ENCODE measurements at places on chromosomes 5 and 9.
A peak's percentile ranks its signal among the peaks of the same experiment; 100 is the strongest.

- DNase-seq, result no peak
These were observed 71.7 kb upstream of the FCN1 start for GRCh38 chr9:134989206-134990065.

- peak; percentile 70 for DNase-seq
These were observed 594.6 kb upstream of the BRINP1 start for GRCh38 chr9:119963798-119964372.

DNA sequence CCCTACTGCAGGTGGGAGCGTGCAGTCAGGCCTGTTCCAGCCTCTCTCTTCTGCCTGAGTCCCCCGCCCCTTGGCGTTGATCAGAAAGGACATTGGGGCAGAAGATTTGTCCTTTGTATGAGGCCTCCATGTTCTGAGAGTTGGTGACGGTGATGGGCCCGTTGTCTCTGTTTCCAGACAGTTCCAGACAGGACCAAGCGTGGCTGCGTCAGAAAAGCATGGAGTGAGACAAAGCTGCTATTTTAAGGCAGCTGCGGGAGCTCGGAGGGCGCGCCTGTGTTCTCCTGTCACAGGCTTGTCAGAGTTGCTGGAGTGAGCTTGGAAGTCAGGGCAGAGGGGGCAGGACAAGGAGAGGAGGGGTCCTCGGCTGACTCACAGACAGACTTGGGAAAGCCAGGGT is 32.1 kb upstream of the SH3PXD2B start:
- DNase-seq, result no peak

DNA sequence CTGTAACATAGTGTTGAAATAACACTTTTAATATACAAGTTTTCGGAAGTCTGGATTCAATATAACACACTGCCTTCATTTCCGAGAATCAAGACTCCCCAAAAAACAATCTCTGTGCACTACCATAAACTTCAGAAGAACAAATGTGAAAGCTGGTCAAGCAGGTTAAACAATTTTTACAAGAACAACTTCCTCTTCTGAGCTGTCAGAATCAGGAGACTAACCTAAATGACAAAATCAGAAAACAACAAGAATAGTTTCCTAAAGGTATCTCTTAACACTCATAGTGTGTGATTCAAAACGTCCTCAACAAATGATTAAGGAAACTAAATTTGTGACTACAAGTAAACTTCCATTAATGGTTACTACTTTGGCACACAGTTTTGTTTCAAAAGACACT is 11.6 kb downstream of the C9orf72 start:
- DNase-seq, result no peak

- DNase-seq, result no peak
These were observed 275.2 kb upstream of the PCSK5 start for GRCh38 chr9:75615284-75615683.

DNA sequence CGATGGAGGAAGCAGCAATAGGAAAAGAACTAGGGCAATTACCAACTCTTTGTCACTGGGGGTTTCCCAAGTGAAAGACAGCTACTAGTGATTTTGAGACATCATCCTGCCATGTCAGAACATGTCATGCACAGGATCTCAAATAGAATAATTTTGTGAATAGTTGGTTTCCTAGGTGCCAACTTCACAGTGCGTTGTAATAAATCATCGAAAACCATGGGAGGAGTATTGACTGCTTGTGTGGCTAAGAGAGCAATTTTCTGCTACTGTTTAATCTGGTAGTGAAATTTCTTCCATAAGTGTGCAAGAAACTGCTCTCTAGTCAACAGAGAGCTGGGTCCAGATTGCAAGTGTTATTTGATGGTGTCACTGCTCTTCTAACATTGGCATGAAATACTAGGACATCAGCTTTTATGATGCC is 168.6 kb downstream of the NNT start:
- no peak for DNase-seq

GRCh38 chr9:87862536-87863268 is 20.0 kb upstream of the SPATA31E1 start:
- DNase-seq, result no peak

DNA sequence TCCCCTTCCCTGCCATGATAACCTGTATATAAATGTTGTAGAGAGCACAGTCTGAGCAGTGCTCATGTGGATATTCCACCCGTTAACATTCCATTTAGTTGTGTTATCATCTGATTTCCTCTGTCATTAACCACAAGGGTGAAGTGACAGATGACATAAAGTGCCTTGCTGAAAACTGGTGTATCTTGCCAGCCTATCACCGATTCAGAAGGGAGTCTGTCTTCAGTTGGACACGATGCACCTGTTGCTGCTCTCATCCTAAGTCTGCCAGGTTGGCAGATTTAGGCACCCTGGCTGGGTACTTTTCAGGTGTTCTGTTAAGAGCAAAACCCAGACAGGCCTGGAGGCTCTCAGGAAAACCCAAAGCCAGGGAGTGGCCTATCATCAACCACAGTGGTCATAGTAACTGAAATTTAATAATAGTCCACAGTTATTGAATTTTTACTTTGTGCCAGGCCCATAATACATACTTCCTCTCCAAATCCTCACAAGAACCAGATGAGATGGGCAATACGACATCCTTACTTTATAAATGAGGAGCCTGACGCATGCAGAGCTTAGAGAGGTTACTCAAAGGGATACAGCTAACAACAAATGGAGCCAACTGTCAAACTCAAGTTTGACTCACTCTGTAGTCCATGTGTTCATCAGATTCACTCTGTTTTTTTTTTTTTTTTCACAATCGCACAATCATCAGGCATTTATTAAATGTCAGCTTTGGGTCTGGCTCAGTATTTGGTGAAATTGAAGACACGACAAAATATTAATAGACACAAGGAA is 100.7 kb upstream of the SPRY4 start:
- DNase-seq, result no peak

GRCh38 chr5:115231598-115231997 is 31.1 kb downstream of the PGGT1B start:
- no peak for DNase-seq

DNA sequence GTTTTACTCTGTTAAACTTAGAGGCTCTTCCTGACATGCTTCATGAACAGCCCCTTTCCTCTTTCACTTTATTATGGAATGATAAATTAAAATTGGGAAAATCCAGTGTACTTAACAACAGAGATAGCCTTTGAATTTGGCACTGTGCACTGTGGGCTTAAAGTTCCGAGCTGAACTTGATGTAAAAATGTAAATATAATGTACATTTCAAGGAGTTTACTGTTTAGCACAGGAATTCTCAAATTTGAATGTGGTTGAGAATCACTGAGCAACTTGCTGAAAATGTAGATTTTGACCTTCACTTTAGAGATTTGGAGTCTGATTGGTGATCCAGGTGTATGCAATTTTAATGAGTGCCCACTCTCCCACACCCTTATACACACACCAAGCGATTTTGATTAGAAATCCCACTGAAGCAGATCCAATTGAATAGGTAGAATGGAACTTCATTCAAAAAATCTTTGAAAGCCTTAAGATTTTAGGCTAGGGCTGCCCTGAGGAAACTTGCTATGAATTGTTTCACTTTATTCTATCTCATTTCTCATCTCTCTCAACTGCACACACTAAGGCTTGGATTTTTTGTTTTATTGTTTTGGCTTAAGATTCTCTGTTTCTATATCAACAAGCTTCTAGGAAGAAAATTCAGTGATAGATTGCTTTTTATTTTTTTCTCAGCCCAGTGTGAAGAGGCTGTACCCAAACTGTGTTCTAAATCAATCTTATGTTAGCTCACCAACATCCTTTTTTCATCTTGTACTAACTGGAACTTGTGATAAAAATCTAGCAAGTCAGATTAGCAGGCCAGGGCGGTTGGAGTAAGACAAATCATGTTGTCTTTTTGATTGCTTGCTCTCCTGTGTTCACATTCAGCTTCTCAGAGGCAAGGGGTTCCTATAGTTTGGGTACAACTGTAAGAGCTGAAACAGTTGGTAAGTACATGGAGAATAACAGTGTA is 22.9 kb downstream of the NUDT12 start:
- no peak for DNase-seq

- no peak for DNase-seq
These were observed 5.7 kb upstream of the NIPAL4 start for GRCh38 chr5:157454273-157454672.

DNA sequence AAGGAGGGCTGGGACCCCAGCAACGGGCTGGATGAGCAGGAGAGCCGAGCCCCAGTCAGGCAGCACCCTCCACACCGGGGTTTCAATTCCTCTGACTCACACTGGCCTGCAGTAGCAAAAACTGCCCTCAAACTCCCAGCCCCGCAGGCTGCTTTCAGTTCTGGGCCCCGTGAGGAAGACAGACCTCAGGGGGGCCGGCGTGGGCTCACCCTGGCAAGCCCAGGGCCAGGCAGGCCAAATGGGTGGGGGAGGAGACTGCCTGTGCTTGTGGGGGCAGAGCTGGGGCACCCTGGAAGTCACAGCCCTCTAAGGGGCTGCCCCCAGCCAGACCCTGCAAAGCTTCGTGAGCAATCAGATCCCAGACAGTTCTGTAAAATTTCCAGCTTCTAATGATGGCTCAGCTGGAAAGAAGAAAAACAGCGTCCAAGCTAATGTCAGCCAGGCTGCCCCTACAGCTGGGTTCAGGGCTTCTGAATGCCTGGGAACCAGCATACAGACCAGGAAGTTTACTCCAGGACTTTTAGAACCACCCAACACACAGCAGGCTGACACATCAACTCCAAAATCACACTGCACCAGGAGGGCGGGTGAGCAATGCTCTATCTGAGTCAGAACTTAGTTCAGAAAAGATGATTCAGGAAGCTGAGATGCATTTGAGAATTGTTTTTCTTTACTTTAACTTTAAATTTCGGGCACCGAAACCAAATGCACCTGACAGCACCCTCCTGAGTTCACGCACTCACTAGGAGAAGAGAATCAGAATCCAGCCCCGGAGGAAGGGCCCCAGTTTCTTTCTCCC is 34.7 kb downstream of the LPCAT1 start:
- DNase-seq, result peak; percentile 55

- DNase-seq, result no peak
These were observed 117.2 kb downstream of the SPATA31D1 start for GRCh38 chr9:82105729-82106128.

DNA sequence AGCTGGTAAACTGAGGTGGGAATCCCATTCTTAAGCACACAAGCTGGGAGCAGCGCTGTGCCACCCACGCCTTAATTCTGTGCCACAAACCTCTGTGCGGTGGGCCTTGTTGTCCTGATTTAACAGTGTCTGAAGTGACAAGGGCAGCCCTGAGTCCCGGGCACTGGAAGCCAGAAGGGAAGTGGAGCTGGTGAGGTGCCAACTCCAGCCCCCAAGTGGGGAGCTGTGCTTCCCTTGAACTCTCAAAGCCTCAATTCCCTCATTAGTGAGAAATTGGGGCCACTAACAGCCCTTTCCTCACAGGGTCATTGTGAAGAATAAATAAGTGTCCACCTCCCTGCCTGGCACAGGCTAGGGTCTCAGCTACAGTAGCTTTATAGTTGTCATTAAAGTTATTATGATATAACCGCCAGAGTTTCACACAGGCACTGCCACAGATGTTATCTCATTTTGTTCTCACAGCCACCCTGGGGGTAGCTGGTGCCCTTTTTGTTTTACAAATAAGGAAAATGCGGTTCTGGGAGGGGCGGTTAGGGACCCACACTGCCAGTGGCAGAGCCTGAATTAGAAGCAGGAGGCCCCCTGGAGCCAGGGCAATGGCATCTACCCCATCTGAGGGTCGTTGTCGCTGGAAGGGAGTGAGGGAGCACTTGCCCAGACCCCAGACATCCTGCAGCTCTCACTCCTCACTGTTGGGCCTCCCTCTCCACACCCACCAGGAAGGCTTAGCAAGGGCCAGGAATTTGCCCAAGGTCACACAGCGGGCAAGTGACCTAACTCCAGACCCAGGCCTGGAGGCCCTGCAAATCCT is 2.1 kb upstream of the TLX3 start:
- DNase-seq, result no peak

DNA sequence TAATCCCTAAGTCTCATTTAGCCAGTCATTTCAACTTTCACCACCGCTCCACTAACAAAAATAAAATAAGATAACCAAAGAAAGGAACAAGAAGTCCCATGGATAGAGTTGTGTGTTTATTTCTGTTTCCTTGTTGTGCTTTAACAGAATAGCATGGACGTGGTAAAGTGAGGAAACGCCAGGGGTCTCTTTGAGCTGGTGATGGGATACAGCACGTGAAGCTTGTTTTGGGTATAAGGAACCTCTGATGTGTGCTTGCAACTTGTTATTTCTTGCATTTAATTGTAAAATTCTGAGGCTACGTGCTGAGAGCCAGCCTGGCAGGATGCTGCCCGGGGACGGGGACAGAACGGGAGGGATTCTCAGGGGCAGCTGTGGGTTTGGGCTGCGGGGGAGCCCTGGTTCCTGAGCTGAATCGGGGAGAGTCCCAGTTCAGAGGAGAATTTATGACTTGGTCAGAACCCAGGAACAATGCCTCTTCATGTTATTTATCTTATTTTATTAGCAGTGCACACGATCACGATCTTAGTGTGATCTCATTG is 63.4 kb downstream of the ANKRD33B start:
- no peak for DNase-seq

DNA sequence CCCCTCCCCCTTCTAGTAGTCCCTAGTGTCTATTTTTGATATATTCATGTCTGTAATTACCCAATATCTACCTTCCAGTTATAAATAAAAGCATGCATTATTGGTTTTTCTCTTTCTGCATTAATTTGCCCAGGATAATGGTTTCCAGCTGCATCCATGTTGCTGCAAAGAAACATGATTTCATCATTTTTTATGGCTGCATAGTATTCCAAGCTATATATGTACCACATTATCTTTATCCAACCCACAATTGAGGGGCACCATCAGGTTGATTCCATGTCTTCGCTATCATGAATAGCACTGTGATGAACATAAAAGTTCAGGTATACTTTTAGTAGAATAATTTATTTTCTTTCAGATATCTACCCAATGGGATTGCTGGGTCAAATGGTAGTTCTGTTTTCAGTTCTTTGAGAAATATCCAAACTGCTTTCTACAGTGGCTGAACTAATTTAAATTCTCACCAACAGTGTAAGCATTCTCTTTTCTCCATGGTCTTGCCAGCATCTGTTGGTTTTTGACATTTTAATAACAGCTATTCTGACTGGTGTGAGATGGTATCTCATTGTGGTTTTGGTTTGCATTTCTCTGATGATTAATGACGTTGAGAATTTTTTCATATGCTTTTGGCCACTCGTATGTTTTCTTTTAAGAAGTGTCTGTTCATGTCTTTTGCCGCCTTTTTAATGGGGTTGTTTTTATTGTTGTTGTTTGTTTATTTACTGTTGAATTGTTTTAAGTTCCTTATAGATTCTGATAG is 746.1 kb upstream of the MEF2C start:
- DNase-seq, result no peak

DNA sequence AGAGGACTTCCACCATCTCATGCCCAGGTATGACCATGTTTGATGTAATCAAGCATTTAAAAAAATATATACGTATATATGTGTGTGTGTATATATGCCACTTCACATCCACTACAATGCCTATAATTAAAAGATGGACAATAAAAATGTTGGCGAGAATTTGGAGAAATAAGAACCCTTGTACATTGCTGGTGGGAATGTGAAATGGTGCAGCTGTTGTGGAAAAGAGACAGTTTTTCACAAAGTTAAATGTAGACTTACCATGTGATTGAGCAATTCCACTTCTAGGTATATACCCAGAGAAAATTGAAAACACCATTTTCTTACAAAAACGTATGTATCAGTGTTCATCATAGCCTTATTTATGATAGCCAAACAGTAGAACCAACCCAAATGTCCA is 229.2 kb upstream of the WWC1 start:
- DNase-seq, result no peak

GRCh38 chr5:78495800-78496199 is 135.4 kb downstream of the SCAMP1 start:
- no peak for DNase-seq

- DNase-seq, result peak; percentile 29
These were observed 189.4 kb downstream of the CCDC192 start for GRCh38 chr5:127892467-127893207.

Measured in fibroblast of the conjunctiva (primary cell).